ENCODE measurements at places on chromosomes 12 and 14.
A peak's percentile ranks its signal among the peaks of the same experiment; 100 is the strongest.

DNA sequence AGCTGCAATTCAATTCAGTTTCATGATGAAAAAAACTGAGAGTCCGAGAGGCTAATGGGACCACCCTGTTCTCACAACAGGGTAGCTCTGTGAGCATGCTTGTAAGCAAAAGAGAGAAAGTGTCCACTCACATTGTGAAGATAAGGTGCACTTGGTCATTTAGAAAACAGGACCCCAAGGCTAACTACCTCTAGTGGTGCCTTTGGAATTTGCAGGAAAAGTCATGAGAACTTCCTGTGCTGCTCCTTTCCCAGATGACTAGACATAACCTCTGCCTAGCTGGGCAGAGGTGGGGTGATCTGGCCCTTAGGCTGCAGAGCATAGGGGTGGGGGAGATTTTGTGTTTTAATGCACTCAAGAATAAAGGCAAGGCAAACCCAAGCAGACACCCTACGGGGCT is 118.9 kb downstream of the STAB2 start:
- DNase-seq, result no peak

- no peak for DNase-seq
These were observed 35.0 kb downstream of the CORO1C start for GRCh38 chr12:108696111-108696995.

DNA sequence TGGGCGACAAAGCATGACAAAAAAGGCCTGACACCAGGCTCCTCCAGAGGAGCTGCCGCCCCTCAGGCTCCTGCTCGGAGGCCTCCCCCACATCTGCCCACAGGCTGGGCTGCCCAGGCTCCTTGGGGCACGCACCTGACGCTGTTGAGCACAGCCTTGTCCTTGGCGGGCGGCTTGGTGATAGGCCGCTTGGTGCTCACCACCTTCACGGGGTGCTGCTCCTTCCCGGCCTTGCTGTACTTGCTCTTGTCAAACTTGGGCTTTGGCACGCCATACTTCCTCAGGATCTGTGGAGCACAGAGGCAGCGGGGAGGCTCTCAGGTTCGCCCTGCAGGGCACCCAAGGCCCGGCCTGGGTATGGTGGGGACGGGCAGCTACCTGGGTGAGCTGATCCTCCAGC is 53.4 kb downstream of the TRAFD1 start:
- no peak for DNase-seq

- DNase-seq, result no peak
These were observed 23.8 kb upstream of the MBIP start for GRCh38 chr14:36344211-36344610.

- DNase-seq, result no peak
These were observed 175.8 kb upstream of the GRIN2B start for GRCh38 chr12:14157088-14157747.

DNA sequence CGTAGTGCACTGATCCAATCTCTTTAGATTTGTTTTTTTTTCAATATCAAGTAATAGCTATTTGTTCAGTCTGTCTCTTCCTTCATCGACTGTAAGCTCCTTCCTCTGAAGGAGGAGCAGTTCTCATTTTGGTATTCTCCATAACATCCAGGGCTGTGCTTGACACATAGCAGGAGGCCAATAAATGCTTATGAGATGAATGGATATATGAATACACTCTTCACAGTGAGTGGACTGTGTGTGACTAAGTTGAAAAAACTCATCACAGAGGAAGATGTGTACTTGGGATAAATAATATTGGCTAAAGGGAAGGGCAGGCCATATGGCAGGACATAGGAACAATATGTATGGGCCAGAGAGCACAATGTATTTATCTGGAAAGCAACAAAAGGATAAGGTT is 205.3 kb upstream of the PRICKLE1 start:
- no peak for DNase-seq

DNA sequence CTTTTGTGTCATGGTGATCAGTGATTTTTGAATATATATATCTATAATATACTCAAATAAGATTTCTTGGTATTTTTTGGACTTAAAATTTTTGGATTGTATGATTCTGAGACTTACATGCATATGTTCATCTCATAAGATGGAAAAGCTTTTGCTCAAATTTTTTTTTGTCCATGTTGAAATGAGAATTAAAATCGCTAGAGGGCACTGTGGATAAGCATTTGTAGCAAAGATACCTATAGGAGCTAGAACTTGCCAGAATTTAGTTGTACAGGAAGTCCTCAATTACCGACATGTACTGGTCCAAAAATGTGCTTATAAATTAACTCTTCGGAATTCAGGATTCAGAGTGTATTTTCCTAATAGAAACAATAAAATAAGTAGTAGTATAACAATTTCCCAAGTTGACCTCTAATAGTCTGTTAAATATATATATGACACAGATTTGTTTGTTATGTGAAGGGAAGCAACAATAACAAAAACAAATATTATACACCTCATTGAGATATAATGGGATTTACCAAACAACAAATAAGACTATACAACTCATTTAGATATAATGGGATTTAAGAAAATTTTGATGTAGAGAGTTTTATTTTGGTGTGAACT is 179.6 kb downstream of the TMEM117 start:
- DNase-seq, result no peak

DNA sequence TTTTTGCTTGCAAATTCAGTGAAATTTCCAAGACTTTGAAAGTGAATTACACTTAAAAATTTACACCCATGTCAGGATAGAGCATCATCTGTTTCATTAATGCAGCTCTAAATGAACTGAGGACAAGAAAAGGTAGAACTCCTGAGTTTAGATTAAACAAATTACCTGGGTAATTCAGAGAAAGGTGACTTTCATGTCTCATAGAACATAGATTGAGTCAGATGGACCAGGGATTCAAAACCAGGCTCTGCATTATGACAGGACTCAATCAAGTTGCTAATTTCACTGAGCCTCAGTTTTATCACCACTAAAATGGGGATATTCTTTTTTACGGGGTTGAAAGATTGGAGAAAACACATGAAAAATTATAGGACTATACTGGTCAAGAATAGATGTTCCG is 4.5 kb downstream of the ARHGDIB start:
- DNase-seq, result no peak

- no peak for DNase-seq
These were observed 108.7 kb downstream of the SLC8A3 start for GRCh38 chr14:70080076-70080475.

DNA sequence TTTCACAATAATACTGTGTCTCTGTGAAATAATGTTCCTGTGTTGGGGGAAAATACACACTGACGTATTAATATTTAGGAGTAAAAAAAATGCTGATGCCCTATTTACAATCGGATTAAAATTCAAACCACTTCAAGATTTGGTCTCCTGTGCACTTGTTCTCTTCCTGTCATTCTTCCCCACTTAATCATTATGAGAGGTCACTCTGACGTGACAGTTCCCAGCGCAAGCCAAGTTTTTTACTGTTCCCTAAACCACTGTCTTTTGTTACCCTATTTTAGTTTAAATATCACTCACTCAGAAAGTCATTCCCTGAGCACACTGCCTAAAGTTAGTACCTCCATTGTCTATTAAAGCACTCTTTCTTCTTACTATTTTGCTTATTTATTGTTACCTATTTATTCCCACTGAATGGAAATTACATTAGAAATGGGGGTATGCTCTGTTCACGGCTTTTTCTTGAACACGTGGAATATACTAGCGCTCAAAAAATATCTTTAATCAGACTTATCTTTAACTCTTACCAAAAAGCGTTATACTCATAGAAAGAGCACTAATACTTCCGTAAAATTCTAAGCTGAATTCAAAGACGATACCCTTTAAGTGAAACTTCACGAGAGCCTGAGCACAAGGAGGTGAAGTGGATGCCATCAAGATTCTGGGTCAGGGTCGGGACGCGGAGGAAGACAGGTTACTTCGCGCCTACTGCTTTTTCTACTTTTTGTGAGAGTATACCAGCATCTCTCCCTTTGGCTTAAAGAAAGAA is 670 bp upstream of the PSMA3 start:
- DNase-seq, result no peak

DNA sequence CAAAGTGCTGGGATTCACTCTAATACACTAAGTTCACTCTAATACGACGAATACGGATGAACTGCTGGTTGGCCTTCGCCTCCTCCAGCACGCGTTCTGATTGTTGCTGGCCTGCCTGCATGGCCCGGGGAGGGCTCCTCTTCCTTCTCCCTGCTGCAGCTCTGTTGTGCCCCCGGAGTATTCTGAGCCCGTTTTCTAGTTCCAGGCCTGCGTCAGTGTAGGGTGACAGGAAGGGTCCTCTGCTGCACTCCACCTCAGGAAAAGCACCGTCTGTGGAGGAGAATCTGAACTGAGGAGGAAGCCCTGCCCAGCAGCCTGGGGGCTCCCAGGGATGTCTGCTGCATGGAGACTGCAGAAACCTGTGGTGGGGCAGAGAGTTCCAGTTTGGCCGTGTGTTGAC is 44.4 kb downstream of the DDX51 start:
- DNase-seq, result no peak

DNA sequence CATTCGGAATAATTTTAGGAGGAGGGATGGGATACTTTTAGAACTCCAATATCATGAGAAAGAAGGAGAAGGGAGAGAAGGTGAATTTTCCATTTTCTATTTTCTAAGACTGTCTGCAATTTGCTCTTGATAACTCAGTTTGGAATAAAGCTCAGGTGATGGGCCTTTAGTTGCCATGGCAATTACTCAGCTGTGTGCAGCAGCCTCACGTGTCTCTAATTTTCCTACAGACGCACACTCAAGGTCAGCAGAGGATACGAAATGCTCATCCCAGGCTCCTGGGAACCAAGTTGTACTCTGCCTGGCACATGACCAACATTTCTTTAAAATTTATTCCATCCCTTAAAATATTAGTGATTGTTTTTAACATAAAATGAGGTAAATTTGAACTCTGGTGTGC is 76.7 kb downstream of the TTC8 start:
- no peak for DNase-seq

- no peak for DNase-seq
These were observed 359.9 kb downstream of the TRHDE start for GRCh38 chr12:72631926-72632685.

- no peak for DNase-seq
These were observed 9.2 kb upstream of the HIP1R start for GRCh38 chr12:122825773-122826724.

DNA sequence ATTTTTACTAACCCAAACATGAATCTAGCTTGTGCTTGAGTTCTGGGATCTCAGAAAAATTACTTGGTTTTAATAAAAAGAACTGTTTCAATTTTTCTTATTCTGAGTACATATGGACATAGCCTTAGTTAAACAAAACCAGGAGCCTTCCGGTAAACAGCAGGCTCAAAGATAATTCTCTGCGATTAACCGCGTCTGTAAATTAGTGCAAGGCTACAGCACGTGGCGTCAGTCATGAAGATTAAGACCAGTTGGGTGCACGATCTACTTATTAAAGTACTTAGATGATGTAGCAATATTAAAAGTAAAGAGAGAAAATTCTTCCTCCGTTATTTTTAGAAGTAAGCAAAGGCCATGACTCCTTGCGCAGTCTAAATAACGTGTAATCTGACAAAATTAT is 700 bp downstream of the KCNJ8 start:
- DNase-seq, result no peak

DNA sequence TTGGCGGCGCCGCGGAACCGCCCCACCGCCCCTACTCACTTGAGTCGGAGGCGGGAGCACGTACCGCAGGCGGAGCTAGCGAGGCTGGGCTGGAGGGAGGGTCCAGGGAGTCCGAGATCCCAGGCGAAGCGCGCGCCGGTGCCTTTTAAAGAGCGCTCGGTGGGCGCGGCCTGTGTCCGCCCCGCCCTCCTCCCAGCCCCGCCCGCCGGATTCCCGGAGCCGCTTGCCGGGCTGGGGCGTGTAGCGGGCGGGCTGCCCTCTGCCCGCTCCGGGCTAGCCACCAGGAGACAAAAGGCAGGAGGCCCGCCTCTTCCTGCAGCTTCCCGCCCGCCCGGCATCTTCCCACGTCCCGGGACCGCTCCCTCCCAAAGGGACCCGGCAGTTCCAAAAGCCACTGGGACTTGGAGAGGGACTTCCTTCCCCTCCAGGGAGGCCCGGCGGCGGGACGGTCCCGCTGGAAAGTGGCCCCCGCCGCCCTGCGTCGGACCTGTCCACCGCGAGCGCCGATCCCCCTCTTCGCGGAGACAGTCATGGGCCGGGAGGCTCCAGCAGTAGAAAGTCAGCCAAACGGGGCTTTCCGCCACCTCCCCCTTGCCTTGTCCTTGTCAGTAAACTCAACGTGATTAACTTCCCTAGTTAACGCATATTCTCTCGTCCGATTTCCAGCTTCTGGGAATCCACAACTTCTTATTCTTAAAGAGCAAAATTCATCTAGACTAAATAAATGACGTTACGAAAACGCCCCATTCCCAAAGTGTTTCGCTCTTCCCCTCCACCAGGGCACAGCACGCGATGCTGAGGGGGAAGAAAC is at the start of gene CSRP2:
Gene CSRP2, minus strand, starts transcription at position 121 of the 811 bp plus-strand sequence. CDS start 12,759 bp downstream, outside the sequence.
- DNase-seq, result peak; percentile 78

DNA sequence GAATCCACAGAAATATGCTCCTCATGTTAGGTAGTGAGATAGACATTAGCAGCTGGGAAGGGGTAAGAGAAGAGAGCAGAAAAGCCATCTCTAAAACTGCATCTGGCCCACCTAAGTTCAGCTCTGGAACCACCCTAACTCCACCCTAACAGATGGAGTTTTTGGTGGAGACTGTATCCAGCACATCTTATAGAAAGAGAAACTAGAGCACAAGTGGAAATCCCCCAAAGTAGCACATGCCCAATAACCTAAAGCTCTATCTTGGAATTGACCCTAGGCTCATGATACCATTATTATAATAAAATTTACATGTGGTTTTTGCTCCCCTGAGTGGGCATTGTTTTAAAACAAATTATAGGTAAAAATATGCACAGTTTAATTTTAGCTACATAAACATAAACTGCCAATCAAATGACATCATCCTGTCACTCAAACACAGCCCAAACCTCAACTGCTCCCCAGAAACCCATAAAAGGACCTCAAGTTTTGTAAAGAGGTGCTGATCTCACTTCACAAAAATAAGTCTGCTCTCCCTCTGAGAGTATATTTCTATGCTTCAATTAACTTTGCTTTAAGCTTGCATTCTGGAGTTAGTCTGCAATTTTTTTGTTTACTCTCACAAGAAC is 206.4 kb downstream of the PIK3C2G start:
- DNase-seq, result no peak

Data from natural killer cell treated with Interleukin-12 subunit alpha and Interleukin-12 subunit beta and Interleukin-15 and Interleukin-18, amount 100 ng/mL, for 72 hours (primary cell).